ENCODE measurements at places on chromosomes 7 and 10.

GRCh38 chr7:5532536-5533335, 109.1 kb upstream of the TNRC18 start:
- peak; percentile 87 for DNase-seq

GRCh38 chr10:103921248-103921647, 3.3 kb upstream of the STN1 start:
- DNase-seq, result no peak

GRCh38 chr10:12825260-12825849, 176.2 kb downstream of the CCDC3 start:
- DNase-seq, result no peak

GRCh38 chr7:155007947-155008346, 5.0 kb upstream of the PAXIP1 start:
- DNase-seq, result no peak

DNA sequence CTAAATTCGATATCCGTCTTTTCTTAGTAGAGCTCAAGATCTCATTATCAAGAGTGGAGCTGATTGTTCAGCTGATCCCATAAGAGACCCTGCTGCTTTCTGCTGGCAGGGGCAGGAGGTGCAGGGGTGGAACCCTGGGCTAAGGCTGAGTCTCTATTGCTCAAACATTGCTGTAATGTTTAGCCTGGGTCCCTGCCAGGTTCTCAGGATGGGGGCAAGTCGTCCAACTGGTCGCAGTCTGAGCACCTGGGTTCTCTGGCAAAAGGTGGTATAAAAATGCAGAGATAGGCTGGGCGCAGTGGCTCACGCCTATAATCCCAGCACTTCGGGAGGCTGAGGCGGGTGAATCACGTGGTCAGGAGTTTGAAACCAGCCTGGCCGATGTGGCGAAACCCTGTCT, 62.0 kb upstream of the NRBF2 start:
- DNase-seq, result no peak

DNA sequence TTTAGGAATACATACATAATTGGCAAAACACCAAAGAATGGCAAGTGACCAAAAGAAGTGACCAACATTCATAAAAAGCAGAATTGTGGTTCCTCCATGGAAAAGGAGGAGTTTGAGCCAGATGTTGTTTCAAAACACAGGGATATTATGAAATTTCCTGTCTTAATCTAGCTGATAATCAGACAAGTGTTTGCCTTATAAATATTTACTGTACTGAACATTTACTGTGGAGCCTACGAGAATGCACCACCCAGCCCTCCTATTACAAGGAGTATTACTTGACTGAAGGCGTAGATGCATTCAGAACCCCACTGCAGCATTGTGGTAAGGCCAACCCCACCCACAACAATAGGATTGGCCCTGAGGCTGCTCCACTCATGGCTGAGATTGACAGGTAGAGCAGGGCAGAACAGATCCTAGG, 118.9 kb downstream of the AKR1D1 start:
- DNase-seq, result no peak

DNA sequence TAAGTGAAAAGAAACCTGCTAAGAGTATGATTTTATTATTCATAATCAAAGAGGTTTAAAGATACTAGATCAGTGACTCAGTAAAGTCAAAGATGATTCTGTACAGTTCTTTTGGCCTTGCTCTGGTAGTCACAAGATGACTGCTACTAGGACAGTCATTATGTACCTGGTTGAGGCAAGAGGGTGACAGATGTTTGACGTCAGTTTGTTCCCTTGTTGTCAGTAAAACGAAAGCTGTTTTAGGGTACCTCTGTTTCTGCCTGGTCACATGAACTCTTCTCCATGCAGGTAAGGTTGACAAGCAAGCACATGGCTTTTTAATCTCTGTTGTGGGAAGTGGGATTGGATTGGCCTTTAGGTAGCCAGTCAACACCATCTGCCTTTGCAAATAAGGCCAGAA, 308.0 kb downstream of the EXOC4 start:
- peak; percentile 8 for DNase-seq

DNA sequence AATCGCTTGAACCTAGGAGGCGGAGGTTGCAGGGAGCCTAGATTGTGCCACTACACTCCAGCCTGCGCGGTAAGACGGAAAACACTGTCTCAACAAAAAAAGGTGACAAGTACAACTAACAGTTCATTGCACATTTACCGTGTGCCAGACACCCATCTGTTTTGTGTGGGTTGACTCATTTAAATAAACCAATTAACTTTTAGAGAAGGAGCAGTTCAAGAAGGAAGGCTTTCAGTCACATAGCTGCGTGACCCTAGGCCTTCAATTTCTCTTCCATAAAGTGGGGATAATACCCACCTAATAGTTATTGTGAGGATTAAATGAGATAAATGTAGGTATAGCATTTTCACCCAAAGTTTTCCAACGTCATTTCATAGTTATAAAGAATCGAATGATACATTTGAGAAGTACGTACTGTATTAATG, 52.3 kb upstream of the KDM7A start:
- no peak for DNase-seq

GRCh38 chr7:5442757-5443305, 19.2 kb upstream of the TNRC18 start:
- no peak for DNase-seq

DNA sequence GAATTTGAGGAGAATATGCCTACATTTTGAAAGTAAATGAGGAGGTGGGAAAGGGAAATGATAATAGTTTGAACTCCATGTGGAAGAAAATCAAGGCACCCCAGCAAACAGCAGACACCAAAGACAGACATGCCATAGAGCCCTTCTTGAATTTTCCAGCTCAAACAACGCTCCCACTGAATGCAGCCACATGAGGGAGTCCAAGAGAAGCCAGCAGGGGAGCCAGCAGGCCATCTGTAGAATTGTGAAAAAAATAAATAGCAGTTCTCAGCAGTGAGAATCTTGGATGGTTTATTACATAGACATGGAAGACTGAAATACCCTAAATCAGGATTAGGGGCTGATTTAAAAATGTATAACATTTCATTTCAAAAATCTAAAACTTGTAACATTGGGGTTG, 1567.3 kb upstream of the LRRTM3 start:
- DNase-seq, result peak; percentile 2

DNA sequence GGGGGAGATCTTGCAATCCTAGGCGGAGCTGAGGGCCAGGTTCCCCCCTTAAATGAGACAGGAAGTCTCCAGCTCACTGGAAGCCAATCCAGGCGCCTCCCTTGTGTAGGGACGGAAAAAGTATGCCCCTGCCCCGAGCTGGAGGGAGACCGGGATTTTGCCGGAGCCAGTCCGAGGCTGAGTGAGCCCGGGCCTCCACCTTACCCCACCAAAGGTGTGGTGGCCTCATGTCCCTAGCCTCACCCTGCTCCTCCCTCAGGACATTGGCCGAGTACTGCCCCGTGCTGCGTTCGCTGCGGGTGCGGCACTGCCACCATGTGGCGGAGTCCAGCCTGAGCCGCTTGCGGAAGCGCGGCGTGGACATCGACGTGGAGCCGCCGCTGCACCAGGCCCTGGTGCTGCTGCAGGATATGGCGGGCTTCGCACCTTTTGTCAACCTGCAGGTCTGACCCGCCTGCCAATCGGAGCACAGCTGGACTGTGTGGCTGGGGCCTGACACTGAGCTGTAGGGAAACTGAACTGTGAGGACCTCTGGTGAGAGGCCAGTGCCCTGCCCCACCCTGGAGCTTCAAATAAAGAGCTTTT, 2.0 kb downstream of the FBXL15 start:
- DNase-seq, result peak; percentile 65

GRCh38 chr10:43605850-43606322, 352 bp upstream of the ZNF485 start:
- no peak for DNase-seq

DNA sequence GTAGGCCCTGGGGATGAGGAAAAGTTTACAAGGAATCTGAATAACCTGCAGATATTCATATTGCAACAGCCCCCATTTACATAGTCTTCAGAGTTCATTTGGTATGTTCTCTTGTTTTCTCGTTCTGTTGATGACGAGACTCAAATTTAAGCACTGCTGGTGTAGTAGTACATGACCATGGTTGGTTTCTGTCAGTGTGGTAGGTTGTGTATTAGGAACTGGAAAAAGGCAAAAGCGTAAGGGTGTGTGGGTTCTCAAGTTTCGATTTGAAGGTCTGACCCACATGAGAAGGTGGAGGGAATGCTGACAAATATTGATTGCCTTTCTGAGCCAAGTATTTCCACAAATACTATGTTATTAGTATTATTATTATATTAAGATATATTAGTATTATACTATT, 151.7 kb downstream of the AUTS2 start:
- DNase-seq, result no peak

DNA sequence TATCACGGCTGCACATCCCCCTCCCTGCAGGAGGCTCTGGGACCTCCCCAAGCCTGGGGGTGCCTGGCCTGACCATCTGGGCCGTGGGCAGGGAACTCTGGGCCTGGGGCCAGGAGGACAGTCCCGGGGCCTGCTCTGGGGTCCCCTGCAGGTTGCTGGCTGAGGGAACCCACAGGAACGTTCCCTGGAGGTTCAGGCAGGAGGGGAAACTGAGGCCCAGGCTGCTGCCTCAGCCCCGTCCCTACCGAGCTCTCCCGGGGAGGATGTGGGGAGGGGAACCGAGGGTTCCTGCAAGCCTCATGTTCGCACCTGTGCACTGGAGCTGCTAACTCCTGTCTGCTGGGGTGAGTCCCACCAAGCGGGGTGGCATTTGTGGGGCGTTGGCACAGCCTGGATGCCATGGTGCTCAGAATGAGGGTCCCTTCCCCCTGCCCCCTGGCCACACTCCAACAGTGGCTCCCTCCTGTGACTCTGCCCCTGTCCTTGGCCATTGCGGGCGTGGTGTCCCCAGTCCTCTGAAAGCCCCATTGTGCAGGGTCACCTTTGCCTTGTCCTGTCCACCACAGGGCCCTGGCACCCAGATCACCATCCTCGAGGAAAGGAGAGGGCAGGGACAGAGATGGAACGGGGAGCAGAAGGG, 9.4 kb downstream of the ELFN1 start:
- peak; percentile 10 for DNase-seq

- no peak for DNase-seq
Observed at GRCh38 chr10:68938117-68938516, 17.9 kb upstream of the DDX21 start.

GRCh38 chr7:132182992-132183391, 393.3 kb downstream of the PLXNA4 start:
- DNase-seq, result no peak

GRCh38 chr7:128148676-128149075, 92.4 kb upstream of the LEP start:
- DNase-seq, result no peak

DNA sequence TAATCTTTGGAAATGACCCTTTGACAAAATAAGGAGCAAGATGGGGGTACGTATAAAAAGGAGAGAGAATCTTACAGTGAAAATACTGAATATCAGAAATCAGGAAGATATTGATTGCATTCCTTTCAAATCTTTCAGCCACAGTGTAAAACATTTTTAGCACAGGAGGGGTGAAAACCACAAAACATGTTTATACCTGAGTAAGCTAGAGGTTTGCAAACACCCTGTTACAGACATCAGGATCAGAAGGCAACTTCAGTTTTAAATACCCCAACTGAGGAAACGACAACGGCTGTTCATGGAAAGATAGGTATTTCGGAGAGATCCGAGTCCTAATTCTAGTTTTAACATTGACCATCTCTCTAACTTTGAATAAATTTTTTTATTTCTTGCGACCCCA, 69.1 kb upstream of the ITGB1 start:
- DNase-seq, result no peak

- no peak for DNase-seq
Observed at GRCh38 chr7:4067874-4068273, 614.2 kb upstream of the FOXK1 start.

GRCh38 chr7:117619681-117620080, 139.9 kb downstream of the CFTR start:
- no peak for DNase-seq

DNA sequence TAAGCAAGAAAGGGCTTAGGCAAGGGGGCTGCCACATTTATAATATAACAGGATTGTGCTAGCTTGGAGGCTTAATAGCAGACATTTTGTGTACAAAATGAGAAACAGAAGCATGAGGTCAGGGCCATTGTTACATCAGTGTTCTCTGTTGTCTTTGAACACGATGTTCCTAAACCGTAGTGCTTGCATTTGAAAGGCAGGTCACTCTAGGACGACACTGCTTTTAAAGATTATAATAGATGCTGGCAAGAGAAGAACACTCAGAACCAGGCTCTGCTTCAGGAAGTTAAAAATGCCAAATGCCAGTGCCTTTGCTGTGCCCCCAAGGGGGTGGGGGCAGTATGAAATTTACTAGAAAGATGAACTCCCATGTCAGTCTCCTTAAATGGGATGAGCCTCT, 91.1 kb downstream of the SORCS3 start:
- no peak for DNase-seq

DNA sequence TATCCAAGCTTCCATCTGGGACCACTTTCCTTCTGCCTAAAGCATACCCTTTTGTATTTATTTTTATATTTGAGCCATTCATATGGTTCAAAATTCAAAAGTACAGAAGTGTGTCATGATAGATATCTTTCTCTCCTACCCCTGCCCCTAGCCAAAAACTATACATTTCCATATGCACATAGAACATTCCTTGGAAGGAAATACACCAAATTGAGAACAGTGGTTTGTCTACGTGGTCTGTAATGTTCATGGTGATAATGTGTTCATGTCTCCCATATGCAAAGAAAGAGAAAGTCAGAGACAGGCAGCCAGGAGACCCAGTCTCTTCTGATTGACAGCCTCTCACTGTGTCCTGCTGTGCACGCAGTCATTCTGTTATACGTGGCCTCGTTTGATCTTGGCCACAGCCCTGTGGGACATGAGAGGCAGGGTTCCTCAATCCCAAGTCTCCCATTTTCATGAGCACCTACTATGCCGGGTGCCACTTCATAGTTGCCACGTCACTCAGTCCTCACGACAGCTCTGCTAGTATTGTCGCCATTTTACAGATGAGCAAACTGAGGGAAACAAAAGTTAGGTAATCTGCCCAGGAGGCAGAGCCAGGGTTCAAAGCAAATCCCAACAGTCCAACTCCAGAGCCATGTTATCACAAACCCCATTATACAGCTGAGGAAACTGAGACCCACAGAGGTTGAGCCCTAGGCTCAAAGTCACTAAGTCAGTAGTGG, 8.0 kb upstream of the CDH23 start:
- no peak for DNase-seq

- no peak for DNase-seq
Observed at GRCh38 chr10:33559105-33559504, 224.6 kb upstream of the NRP1 start.

- no peak for DNase-seq
Observed at GRCh38 chr7:47702080-47702479, 120.2 kb upstream of the TNS3 start.

All from GM10248 (cell line).